ENCODE measurements at places on chromosomes 16 and 17.

DNA sequence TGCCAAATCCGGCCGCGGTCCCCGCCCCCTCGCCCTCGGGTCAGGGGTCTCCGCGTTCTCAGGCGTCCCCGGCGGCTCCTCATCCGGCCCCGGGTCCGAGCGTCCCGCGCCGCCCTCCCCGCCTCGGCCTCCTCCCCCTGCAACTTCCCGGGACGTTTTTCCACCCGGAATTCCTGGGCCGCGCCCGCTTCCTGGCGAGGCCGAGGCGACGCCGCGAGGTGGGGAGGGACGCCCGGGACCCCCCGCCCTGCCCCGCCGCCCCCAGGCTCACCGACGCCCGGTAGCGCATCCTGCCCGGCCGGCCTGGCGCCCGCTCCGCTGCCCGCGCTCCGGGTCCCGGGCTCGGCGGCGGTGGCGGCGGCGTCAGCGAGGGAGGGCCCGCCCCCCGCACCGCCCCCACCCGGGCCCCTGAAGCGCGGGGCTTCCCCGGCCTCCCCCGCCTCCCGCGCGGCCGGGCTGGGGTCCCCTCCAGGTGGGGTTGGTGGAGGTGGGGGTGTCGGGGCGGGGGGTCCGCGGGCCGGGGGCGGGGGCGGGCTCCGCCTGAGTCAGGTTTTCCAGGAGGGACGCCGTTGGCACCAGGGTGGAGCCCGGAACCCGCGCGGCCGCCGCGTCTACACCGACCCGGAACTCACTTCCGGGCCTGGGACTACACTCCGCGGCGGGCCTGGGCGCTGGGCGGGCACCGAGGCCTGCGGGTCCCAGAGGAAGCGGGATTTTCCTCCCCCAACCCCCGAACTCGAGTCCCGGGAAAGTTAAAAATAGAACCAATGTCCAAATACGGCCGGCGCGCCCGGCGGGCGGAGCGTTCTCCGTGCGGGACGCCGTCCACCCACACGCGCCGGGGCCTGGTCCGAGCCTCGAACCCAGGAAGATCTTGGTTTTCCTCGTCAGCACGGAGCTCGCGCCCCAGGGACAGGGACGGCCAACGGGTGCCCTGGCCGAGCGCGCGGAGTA, 6.8 kb downstream of the MYO1C start:
- DNase-seq = no peak

DNA sequence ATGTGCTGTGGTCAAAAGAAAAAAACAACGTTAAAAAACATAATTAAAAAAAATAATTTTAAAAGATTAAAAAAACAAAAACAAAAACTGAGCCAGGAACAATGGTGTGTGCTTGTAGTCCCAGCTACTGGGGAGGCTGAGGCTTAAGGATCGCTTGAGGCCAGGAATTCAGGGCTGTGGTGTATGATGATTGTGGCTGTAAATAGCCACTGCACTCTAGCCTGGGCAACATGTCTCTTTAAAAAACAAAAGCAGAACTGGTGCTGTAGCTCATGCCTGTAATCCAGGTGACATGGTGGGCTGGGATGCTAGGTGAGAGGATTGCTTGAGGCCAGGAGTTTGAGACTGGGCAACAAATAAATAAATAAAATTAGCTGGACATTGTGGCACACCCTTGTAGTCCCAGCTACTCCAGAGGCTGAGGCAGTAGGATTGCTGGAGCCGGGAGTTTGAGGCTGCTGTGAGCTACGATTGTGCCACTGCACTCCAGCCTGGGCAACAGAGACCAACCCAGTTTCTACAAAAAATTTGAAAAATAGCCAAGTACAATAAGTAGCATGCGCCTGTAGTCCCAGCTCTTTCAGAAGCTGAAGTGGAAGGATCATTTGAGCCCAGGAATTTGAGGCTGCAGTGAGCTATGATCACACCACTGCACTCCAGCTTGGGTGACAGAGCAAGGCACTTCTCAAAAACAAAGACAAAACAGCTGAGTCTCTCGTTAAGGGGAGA, 43.6 kb downstream of the NFATC3 start:
- no peak for DNase-seq

GRCh38 chr17:46193626-46194392, 580 bp upstream of the KANSL1 start:
- DNase-seq = peak; percentile 94

DNA sequence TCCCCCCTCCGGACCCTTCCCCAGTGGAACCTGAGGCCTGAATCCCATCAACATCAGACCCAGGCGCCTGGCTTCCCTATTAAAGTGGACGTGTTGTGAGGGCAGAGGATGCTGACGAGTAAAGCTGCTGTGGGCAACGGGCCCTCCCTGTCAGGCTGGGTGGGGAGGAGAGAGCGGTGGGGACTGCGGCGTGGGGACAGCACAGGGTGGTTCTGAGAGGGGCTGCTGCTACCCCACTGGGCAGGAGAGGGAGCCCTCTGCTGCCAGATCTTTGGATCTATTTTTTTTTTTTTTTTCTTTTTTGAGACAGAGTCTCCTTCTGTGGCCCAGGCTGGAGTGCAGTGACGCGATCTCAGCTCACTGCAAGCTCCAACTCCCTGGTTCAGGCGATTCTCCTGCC, 5.9 kb downstream of the CA5A start:
- DNase-seq = no peak

DNA sequence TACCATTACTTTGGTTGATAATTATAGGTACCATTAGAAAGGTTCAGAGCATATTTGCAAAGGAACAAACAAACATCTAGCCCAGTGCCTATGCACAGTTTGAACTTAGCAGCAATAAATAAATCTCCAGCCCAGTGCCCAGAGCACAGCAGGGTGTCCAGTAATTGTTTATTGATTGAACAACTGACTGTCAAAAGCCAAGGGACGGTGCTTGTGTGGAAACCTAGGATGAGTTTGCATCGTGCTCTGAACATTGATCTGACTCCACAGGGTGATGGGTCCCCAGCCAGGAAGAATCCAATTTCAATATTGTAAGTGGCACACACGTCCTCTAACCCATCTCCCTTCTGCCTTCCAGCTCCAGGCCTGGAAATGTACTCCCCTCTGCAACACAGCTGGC, 625.5 kb upstream of the C16orf82 start:
- no peak for DNase-seq

DNA sequence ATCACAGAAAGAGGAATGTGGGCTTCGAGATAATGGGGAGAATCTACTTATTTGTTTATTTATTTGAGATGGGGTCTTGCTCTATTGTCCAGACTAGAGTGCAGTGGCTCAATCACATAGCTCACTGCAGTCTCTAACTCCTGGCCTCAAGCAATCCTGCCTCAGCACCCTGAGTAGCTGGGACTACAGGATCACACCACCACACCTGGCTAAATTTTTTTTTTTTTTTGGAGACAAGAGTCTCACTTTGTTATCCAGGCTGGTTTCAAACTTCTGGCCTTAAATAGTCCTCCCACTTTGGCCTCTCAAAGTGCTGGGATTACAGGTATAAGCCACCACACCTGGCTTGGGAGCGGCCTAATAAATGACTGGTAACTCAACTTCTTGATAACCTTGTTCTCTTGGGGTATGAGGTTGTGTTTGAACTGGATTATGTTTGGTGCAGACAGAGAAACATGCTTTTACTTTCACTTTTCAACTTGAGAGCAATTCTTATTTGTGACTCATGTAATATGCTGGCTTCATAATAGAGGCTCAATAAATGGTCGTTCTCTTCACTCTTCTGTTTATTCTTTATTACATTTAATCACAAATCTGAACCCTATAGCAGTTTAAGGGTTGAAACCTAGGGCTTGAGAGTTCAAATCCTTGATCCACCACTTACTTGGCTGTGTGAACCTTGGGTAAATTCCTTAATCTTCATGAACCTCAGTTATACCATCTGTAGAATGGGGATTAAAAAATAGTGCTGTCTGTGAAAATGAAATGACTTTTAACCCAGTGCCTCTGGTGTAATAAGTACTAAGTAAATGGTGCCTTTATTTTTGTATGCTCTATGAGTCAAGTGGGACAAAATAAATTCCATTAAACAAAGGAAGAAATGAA, 129.1 kb upstream of the HS3ST2 start:
- no peak for DNase-seq

- no peak for DNase-seq
These were observed 3.1 kb upstream of the TBCD start for GRCh38 chr17:82748756-82749155.

DNA sequence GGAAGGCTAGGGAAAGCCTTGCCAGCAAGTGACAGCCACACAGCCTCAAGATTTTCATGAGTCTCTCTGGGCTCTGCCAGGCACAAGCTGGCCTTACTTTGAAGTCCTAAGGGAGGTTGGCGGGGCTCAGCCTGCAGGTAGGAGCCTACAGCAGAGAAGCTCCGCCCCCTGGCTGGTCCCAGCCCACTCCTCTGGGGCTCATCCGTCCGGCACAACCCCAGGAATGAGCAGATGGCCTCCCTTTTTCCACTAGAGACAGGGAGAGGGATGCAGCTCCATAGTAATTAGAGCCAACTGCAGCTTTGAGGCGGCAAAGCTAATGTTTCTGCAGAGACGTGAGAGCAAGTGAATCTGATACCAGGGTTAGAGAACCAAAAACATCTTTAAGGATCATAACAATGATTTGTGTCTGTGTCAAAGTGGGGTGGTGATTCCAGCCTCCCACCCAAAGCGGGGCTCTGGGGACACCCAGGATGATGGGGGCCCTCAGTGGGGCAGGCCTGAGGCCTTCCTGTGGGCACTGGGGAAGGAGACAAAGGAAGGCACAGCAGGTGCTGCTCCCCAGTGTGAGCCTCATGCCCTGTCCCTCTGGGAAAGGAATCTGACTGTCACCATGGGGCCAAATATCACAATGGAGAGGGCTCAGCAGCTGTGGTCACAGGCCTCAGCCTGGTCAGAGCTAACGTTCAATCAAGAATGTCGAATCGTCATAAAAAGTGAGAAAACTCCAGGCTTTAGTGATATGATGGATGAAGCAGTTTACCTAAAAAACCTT, 61.5 kb downstream of the RBFOX3 start:
- DNase-seq = no peak

DNA sequence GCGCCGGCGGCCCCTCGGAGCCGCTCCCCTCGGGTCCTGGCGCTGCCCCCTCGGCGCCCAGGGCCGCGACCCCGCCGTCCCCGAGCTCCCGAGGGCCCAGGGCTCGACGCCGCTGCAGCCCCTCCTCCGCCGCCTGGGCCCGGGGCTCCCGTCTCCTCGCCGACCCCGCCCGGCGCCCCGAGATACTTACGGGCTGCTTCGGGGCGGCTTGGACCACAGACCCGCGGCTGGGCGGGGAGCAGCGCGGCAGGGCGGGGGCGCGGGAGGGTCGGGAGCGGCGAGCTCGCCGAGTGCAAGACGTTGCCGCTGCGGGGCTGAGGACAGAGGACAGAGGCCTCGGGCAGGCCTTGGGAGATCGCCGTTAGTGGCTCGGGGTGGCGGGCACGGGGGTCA, 290 bp downstream of the TOB1 start:
- no peak for DNase-seq

Data from natural killer cell treated with Interleukin-12 subunit alpha and Interleukin-12 subunit beta and Interleukin-15 and Interleukin-18, amount 100 ng/mL, for 72 hours (primary cell).